Epithelial cell of esophagus (primary cell): ENCODE measurements at places on chromosomes 3 and 15.
A peak's percentile ranks its signal among the peaks of the same experiment; 100 is the strongest.

DNA sequence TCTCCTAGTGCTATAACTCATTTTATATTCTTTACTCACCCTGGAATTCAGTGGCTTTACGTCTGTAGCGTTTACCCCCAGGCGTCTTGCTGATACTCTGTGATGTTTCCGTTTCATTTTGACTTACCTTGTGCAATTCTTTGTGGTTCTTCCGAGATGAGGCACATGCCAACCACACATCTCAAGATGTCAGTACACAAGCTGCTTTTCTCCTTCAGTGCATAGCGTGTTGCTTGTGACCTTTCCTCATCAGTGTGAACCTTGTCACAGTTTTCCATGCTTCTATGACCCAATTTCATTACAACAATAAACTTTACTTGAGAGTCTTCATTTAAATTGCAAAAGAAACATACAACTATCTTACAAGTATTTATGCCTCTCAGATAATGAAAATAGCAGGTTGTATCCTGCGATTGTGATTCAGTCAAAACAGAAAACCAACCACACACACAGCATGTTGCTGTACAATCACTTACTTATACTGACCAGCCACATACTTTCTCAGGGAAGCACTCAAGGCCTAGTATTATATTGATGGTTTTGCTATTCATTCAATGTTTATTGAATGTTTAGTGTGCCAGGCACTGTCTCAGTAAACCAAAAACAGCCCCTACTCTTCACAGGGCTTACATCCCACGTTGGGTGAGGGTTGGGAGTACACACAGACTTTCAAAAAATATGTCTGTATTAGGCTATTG, 4.6 kb upstream of the TBL1XR1 start:
- peak; percentile 96 for DNase-seq

DNA sequence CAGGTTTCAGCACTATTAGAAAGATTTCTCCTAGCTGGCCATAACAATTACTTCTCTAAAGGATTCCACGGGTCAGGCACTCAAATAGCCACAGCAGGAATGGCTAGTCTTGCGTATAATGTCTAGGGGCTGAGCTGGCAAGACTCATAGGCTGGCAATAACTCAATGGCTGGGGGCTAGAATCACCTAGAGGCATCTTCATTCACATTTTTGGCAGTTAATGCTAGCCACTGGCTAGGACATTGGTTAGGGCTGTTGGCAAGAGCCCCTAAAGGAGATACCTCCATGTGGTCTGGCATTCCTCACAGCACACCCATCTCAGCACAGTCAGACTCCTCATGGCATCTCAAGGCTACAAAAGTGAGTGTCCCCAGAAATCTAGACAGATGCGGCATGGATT, 6.2 kb downstream of the SUSD5 start:
- DNase-seq: no peak

DNA sequence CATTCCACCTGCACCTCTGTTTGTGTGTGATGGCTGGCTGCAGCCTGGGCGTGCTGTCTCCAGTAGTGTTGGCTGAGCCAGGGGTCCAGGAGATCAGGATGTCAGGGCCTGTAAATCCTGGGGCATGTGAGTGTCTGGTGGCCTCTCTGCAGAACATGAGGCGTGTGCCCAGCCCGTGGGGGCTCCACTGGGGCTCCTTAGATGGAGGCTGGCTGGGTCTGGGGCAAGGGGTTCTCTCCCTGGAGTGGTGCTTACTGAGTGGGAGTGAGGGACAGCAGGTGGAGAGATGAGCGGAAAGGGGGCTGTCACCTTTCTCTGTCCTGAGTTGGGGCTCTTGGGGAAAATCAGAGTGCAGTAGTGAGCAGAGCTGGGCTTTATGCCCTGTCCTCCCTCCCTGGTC, 152.2 kb downstream of the CHDH start:
- no peak for DNase-seq

DNA sequence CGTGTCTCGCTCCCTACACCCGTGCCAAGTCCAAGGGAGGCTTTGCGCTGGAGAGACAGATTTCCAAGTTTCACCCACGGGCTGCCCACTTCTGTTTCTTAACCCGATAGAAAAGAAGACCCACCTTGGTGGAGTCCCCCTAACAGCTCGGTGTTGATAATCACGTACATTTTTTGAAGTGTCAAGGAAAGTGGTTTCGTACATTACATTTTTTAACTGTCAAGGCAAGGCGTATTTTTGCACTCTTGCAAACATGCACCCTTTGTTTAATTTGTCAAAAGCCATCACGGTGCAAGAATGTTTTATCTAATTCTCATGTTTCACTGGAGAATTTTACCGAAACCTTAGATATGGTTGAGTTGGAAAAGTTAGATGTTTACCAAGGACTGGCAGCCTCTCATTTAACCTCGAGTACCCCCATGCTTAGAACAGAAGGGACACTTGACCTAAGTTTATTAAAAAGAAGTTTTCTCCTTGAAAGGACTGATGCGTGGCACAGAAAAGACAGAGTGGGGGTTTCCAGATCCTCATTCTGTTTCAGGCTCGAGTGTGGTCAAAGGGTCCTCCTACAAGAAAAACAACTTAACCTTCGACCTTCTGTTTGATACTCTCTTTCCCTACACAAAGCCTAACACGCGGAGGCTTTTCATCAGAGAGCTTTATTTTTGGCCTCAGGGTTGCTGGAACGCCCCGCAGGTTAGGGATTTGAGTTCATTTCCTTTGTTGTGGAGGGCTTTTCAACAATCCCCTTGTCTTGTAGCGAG, 882 bp downstream of the GXYLT2 start:
- DNase-seq: no peak

DNA sequence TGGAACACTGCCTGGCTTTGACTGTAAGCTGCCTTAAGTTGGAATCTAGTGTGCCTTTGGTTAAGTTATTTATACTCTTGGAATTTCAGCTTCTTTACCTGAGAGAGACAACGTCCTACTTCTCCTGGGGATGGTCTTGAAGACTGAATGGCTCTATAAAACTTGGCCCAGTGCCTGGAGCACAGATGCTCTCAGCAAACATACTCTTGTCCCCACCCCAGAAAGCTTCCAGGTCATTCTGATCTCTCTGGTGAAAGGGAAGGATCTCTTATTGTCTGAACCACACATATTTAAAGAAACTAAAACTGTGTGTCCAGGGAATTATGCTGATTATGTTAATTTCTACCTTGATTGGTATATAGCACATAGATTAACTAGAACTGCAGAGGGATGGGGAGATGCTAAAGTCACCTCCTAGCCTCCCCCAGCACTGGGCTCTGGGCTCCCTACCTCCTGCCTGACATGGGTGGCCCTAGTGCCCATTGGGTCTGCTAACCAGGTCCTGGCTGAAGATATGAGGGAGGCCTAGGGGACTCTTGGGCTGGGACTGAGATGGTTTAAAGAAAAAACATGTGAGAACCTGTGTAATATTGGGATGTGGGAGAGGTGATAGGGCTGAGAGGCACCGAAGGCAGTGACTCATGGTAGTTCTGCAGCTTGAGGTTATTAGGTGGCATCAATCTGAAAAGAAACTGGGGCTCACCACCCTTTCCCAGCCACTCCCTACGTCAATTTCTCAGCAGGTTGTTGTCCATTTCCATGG, 171.0 kb downstream of the RPLP1 start:
- peak; percentile 47 for DNase-seq

GRCh38 chr15:69159805-69160140, 662 bp upstream of the GLCE start:
- DNase-seq: no peak

GRCh38 chr15:31869686-31870307, 160.5 kb upstream of the CHRNA7 start:
- DNase-seq: no peak

GRCh38 chr15:43361313-43361903, 9.4 kb downstream of the ZSCAN29 start:
- no peak for DNase-seq

DNA sequence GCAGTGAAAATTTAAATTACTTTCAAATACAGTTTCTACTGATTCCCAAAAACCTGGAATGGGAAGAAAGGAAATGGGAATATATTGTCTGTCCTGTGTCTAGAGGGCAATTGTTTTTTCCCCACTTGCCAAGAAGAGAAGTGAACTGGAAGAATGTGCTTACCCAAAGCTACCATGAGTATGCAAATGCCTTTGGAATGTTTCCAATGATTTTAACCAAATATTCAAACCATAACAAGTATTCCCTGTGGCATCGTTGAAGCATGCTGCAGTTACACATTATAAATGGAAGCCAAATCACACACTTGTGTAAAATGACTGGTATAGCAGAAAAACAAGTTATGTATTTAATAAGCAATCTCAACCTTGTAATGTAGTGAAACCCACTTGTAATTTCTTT, 368.2 kb downstream of the GBE1 start:
- DNase-seq: no peak

GRCh38 chr15:61938249-61938648, 122.0 kb downstream of the VPS13C start:
- no peak for DNase-seq

- DNase-seq: no peak
These were observed 96.3 kb downstream of the SOX2 start for GRCh38 chr3:181808053-181808452.

GRCh38 chr3:116288485-116288884, 156.8 kb downstream of the LSAMP start:
- no peak for DNase-seq

DNA sequence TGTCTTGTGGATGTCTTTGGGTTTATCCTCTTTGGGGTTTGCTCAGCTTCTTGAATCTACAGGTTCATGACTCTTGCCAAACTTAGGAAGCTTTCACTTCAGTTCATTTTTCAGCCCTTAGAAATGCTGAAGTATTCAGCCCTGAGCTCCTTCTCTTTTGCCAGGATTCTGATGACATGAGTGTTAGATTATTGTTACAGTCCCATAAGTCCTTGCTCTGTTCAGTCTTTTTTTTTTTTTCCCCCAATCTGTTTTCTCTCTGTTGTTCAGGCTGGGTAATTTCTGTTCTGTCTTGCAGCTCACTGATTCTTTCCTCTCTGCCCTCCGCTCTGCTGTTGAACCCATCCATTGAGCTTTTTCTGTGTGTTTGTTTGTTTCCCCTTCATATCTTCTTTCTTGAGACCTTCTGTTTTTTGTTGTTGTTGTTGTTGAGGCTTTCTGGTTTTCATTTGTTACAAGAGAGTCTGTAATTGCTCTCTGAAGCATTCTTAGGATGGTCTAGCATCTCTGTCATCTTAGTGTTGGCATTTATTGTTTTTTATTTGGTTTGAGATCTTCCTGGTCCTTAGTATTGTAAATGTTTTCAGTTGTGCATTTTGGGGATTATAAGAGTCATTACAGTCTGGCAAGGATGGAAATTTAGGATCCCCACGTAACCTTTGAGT, 18.4 kb downstream of the LRCH3 start:
- DNase-seq: no peak

DNA sequence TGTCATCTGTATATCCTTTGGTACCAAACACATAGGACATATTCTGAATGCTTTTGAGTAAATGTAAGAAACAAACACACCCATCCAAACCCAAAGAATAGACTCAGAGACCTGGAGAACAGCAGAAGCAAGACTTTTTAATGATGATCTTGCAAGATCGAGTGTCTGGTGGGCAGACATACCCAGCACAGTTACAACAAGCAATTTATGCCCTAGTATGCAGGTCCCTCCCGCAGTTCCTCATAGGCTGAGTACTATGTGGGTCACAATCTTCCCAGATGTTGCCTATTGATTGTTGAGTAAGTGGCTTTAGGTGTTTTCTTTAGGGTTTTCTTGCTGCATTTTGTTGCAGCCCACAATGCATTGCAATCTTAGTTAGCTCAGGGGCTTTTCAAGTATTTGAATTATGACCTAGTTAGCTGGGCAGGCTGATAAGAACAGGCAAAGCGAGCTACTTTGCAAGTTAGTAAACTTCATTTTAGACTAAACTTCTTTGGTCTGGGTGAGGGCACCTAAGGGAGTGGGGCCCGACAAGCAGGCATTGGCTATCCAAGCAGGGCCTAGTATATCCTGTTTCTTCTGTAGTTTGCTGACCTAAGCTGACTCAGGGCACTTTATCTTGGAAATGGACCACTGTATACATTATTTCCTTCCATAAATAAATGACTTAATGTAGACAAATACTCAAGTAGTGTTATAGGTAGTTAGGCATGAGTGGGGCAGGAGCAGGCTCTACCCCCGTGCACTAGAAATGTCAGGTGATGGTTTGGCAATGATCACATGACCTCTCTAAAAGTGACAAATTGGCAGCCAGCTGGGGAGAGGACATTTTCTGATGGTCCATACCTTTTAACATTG, 87.3 kb upstream of the LIPC start:
- DNase-seq: no peak

DNA sequence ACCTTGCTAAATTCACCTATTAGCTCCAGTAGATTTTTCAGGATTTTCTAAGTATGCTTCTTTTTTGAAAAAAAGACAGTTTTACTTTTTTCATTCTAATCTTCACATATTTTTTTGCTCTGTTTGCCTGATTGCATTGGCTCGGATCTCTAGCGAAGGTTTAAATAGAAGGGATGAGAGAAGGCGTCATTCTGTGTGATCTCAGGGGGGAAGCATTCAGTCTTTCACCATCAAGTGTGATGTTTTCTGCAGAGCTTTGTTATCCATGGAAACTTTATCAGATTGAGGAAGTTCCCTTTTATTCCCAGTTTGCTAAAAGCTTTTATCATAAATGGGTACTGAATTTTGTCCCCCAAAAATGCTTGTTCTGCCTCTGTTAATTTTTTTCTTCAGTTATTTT, 120.3 kb downstream of the LRRK1 start:
- no peak for DNase-seq

DNA sequence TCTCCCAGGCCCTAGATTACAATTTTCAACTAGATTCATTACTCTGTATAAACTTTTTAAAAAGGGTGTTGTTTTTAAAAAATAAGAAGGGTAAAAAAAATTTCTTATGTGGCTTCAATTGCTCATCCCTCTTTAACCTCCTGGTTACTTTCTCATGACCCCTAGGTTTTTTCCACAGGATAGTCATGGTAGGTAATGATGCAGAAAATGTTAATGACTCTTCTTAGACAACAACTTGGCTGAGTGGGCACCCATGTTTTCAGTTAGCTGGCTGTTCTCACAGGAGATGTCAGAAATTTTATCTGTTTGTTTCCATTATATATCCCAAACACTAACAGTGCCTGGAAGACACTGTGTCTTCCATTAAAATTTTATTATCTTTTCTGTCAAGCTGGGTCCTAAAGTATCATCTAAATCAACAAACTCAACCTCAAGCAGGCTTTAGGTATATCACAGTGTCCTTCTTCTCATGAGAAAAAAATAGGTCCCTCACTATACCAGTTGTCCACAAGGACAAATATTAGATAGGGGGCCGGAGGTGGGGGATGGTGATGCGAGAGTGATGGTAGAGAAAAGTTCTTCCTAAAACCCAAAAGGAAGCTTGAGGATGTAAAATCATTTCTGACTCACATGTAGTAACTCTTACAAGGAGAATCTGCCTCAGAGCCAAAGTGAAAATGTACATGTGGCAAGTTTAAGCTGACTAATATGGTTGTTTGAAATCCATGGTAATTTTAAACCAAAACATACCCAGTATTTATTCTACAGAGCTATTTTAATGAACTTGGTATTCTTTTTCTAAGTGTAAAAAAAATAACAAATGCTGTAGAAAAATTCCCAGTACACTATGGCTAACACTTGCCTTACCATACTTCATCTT, 43.3 kb downstream of the PLOD2 start:
- DNase-seq: peak; percentile 33

GRCh38 chr3:60202052-60202726, 1049.1 kb downstream of the FHIT start:
- DNase-seq: no peak

GRCh38 chr3:52791366-52791765, 3.2 kb upstream of the ITIH3 start:
- DNase-seq: no peak
